ENCODE measurements at places on chromosomes 4 and X.

DNA sequence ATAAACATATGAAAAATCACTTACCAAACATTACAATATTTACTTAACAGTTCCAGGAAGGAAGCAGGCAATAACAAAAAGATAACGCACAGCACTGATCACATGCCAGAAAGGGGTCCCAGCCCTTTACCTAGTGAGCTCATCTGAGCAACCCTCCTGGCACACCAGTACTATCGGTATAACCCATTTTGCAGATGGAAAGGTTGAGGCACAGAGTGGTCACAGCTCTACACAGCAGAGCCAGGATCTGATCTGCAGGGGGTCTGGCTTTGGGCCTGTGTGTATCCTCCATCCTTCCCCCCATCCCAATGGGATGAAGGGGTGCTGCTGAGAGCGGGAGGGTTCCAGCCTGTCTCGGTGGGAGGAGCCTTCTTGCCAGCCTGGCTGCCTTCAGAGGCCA is 5.0 kb downstream of the NSG1 start:
- DNase-seq, result no peak

- no peak for DNase-seq
Observed at GRCh38 chr4:109816082-109816442, 500 bp downstream of the GAR1 start.

DNA sequence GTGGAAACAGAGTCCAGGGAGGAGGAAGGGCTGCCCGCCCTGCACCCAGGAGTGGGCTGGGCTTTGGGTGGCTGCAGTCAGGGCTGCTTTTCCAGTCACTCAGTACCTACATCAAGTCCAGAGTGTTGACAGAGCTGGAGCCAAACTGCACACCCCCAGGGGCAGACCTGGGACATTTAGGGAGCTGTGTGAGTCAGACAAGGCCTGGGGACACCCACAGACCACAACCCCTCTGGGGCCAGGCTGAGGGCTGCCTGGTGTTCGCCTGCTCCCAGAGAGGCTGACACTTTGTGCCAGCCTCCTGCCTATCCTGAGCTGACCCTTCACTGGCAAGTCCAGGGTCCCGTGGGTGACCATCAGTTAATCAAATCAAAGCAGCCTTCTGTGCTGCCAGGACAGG is 240.0 kb downstream of the BCOR start:
- DNase-seq, result no peak

GRCh38 chr4:86586160-86586572 is 7.9 kb upstream of the PTPN13 start:
- no peak for DNase-seq

DNA sequence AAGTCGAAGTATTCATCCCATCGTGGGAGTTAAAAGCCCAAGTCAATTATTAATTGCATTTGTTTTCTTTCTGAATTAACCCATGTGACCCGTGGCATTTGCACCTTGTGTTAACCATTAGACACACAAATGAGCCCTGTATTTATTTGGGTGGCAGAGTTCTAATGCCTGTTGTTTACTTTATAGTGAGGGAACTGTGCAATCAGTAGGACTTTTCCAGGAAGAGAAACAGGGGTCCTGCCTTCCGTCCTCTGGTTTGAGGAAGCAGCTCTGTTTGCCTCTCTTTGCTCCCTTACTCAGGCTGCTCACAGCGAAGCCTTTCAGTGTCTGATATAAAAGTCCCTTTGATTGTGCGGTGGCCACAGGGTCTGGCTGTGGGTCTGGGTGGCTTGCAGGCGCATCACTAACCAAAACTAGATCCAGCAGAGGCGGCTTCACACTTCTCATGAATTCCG is 263.6 kb downstream of the PTTG2 start:
- no peak for DNase-seq

- DNase-seq, result no peak
Observed at GRCh38 chrX:46831765-46832327, 5.0 kb upstream of the RP2 start.

- DNase-seq, result no peak
Observed at GRCh38 chrX:148723551-148723950, 223.1 kb downstream of the AFF2 start.

DNA sequence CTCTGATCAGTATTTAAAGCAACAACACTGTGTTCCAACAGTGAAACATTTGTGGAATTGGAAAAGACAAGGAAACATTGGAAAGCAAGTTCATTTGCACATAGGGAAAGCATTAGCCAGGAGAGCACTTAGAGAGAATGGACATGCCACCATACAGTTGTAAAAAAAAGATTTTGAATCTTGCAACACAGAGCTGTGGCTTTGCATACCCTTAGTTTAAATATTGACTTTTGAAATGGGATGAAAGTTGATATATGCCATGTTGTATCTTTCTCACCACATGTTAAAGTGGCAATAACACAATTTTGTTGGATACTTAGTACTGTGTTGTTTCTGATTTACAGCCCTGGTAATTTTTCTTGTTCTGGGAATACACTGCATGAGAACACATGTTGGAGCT is 208.1 kb downstream of the BMPR1B start:
- DNase-seq, result no peak

- no peak for DNase-seq
Observed at GRCh38 chr4:95362906-95363558, 185.7 kb downstream of the UNC5C start.

- no peak for DNase-seq
Observed at GRCh38 chrX:143340190-143340589, 177.1 kb downstream of the SPANXN3 start.

DNA sequence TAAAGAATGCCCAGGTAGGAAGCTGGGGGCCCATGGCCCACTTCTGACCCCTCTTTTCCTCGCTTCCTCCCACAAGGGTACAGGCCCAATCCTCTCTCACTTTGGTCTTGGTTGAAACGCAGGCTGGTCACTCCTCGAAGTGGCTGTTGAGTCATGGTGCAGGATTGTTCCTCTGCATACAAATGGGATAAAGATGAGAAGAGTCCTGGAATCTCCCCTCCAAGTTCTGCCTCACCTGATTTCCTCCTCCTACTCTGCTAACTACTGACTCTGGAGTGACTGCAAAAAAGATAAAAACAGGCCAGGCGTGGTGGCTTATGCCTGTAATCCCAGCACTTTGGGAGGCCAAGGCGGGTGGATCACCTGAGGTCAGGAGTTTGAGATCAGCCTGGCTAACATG is 1.7 kb downstream of the WDR45 start:
- DNase-seq, result no peak

- no peak for DNase-seq
Observed at GRCh38 chrX:12986886-12987285, 12.0 kb downstream of the TMSB4X start.

- no peak for DNase-seq
Observed at GRCh38 chr4:123042095-123042494, 119.7 kb upstream of the NUDT6 start.

- no peak for DNase-seq
Observed at GRCh38 chr4:10438924-10439323, 18.3 kb downstream of the ZNF518B start.

- no peak for DNase-seq
Observed at GRCh38 chr4:54662901-54663585, 5.3 kb downstream of the KIT start.

- no peak for DNase-seq
Observed at GRCh38 chr4:4854649-4855295, 4.7 kb upstream of the MSX1 start.

DNA sequence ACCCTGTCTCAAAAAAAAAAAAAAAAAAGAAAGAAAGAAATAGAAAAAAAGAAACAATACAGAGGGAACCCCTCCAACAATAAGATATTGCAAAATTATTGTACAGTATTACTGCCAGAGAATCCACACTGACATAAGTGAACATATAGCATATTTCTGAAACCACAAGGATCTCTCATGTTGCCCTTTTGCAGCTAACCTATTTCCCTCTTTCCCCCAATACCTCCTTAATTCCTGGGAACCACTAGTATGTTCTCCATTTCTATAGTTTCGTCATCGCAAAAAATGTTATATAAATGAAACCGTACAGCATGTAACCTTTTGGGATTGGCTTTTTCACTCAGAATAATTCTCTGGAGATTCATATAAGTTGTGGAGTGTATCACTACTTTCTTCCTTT is 20.0 kb upstream of the BMP2K start:
- no peak for DNase-seq

- no peak for DNase-seq
Observed at GRCh38 chrX:16138108-16138427, 14.7 kb downstream of the GRPR start.

DNA sequence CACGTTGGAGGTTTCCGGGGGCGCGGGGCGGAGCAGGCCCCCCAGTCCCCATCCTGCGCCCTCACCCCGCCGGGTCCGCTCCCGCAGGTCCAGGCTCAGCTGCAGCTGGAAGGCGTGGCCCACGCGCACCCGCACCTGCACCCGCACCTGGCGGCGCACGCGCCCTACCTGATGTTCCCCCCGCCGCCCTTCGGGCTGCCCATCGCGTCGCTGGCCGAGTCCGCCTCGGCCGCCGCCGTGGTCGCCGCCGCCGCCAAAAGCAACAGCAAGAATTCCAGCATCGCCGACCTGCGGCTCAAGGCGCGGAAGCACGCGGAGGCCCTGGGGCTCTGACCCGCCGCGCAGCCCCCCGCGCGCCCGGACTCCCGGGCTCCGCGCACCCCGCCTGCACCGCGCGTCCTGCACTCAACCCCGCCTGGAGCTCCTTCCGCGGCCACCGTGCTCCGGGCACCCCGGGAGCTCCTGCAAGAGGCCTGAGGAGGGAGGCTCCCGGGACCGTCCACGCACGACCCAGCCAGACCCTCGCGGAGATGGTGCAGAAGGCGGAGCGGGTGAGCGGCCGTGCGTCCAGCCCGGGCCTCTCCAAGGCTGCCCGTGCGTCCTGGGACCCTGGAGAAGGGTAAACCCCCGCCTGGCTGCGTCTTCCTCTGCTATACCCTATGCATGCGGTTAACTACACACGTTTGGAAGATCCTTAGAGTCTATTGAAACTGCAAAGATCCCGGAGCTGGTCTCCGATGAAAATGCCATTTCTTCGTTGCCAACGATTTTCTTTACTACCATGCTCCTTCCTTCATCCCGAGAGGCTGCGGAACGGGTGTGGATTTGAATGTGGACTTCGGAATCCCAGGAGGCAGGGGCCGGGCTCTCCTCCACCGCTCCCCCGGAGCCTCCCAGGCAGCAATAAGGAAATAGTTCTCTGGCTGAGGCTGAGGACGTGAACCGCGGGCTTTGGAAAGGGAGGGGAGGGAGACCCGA is 14.0 kb downstream of the SHOX start:
- no peak for DNase-seq

- no peak for DNase-seq
Observed at GRCh38 chr4:86307432-86307831, 52.4 kb downstream of the MAPK10 start.

DNA sequence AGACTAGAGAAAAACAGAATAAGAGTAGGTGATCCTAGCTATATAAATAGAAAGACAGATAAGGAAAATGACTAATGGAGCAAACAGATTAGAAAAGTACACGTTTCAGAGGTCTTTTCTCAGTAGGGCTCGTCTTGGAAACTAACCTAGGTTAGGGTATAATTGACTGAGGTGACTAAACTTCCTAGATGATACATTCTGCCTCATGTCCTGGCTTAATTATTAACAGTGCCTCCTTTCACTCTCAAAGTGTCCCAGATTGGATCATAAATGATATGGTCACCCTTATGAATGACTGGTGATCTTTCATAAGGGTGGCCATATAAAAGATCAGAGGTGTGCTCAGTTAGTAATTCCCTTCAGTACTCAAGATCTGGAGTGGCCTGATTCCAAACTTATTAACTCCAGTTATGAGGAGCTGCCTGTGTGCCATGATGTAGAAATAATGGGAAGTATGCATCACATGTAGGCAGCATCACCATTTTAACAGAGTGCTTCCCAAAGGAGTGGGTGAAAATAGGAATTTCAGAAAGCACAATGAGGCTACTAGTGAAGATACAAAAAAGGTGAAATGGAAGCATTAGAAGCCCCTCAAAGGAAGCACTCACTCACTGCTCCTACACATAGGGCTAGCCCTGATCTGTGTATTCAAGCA is 14.7 kb upstream of the GRIA3 start:
- no peak for DNase-seq

GRCh38 chr4:124515591-124515990 is 196.9 kb downstream of the ANKRD50 start:
- no peak for DNase-seq

- no peak for DNase-seq
Observed at GRCh38 chr4:105965183-105965800, 70.0 kb downstream of the NPNT start.

DNA sequence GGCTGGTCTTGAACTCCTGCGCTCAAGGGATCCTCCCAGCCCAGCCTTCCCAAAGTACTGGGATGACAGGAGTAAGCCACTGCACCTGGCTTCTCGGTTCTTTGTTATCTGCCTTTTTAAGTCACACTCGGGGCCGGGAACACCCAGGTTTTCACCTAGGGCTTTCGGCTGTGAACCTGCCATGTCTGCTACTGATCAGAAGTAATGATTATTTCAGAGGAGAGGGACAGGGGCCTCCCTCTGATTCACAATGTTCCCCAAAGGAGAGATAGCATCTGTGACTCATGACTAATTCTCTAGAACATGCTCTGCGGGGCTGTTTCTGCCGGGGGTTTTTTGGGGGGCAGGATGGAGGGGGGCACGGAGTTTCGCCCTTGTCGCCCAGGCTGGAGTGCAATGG is 26.9 kb downstream of the CRLF2 start:
- no peak for DNase-seq

DNA sequence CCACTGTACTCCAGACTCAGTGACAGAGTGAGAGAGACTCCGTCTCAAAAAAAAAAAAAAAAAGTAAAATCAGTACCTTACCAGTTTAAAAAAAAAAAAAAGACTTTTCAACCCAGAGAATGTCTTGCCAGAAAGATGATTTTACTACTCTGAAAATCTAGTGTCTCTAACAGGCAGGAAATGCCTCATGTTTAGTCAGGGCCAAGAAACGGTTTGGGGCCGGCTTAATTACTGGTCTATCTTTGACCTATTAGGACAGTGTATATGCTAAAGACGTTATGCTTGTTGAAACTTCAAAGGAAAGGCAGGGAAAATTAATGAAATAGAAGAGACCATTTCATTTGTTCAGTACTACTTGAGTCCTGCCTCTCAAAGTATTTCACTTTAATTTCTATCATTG is 9.9 kb downstream of the BEND4 start:
- DNase-seq, result no peak

DNA sequence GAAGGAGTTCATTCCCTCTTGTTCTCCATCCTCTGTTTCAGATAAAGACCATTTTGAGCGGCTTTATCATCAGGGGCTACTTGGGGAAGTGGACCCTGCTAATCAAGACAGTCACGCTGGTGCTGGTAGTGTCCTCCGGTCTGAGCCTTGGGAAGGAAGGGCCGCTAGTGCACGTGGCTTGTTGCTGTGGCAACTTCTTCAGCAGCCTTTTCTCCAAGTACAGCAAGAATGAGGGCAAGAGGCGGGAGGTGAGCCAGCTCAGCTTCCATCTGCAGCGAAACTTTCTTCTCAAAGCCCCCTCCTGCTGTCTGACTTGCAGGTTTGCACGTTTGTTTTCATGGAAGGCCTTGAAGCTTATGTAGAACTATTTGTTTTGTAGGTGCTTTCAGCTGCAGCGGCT is 49.5 kb downstream of the CLCN4 start:
- no peak for DNase-seq
